GM23248 (cell line): ENCODE measurements at places on chromosomes 11 and 22.

DNA sequence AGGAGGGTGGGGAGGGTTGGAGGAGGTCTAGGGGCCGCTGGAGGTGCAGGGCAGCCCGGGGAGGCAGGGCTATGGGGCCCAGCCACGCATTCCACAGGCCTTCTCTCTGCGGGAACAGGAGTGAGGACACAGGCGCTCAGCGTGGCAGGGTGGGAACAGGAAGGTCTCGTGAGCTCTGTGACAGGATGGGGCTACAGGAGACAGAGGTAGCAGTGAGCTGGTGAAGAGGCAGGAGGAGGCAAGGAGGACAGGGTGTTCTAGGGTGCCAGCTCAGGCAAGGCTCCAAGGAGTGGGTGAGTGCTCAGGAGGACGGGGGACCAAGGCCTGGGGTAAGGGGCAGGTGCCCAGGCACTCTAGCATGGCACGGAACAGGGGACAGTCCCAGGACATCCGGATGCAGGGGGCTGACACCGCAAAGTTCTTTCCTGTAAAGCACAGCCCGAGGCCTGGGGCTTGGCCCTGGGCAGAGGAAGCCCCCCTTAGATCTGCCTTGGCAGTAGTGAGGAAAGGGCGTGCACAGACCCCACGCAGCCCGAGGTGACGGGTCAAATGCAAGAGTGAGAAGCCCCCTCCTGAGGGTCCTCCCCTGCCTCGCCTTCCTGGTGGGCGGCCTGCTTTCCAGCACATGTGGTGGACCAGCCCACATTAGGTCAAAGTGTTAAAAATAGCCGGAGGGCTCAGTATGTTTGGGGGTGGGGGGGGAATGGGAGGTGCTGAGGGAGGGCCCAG, 4.7 kb upstream of the NEAT1 start:
- DNase-seq, result peak; percentile 69

DNA sequence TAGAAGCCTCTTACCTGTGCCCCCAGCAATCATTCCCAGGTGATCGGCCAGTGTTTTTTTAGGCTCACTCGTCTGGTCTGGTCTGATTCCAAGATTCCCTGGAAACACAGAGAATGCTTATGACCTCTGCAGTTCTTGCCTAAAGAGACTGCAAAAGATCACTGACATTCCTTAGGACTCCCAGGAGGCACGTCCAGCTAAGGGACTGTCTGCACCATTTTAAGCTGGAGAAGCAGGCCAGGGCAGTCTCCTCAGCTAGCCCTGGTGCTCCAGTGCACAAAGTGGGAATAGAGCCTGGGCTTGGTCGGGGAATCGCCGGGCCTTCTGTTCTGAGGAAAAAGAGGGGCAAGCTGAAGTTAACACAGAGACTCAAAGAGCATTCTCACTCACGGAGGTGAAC, 4.8 kb downstream of the CYB5R2 start:
- DNase-seq, result no peak

GRCh38 chr11:64876229-64876750, 2.1 kb downstream of the EHD1 start:
- peak; percentile 43 for DNase-seq

DNA sequence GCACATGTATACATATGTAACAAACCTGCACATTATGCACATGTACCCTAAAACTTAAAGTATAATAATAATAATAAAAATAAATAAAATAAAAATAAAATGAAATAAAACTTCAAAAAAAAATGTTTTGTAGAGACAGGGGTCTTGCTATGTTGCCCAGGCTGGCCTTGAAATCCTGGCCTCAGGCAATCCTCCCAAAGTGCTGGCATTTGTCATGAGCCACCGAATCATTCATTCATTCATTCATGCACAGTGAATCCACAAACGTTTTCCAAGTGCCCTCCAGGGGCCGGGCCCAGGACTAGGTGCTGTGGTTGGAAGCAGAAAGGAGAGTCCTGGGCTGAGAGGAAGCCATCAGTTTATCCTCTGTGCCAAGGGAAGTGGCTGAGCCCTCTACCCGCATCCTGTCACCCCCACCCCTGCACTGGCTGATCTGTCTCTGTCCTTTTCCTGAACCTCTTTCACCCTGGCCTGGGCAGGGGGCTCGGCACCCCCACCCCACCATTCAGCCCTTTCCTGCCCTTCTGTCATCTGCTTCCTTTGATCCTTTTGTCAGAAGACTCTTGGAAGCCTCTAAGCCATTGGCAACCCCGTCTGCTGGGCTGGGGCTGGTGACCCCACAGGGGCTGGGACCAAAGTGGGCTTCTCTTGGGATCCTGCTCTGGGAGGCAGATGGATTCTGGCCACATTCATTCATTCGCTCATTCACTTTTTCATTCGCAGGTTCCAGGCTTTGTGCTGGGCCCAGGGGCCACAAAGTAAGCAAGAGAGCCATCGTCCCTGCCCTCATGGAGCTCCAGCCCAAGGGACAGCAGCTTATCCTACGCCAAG, 84.3 kb downstream of the IGLL1 start:
- DNase-seq, result no peak

DNA sequence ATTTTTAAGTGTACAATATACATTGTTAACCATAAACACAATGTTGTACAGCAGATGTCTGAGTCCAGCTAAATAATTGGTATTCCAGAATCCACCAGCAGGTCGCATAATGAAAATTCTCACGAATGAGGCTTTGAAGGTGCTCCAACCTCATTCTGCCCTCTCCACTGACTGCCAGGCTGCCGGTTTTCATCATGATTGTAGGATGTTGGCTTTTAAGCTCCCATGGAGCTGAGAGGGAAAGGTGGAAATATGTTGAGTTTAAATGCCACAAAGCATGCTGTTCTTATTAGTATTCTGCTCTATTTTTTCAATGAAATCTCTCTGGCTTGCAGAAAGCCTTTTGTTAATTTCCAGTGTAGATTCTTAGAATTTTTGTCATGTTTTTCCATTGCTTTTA, 337.2 kb upstream of the DDI1 start:
- peak; percentile 36 for DNase-seq

- DNase-seq, result no peak
Observed at GRCh38 chr22:38853196-38853651, 9.4 kb upstream of the NPTXR start.

GRCh38 chr22:21996175-21996720, 13.7 kb upstream of the TOP3B start:
- no peak for DNase-seq

GRCh38 chr11:83004746-83005556, 66.7 kb downstream of the RAB30 start:
- DNase-seq, result no peak

GRCh38 chr22:37115032-37115431, 5.5 kb upstream of the TMPRSS6 start:
- no peak for DNase-seq

- peak; percentile 36 for DNase-seq
Observed at GRCh38 chr11:76083563-76084451, 122.5 kb downstream of the WNT11 start.

DNA sequence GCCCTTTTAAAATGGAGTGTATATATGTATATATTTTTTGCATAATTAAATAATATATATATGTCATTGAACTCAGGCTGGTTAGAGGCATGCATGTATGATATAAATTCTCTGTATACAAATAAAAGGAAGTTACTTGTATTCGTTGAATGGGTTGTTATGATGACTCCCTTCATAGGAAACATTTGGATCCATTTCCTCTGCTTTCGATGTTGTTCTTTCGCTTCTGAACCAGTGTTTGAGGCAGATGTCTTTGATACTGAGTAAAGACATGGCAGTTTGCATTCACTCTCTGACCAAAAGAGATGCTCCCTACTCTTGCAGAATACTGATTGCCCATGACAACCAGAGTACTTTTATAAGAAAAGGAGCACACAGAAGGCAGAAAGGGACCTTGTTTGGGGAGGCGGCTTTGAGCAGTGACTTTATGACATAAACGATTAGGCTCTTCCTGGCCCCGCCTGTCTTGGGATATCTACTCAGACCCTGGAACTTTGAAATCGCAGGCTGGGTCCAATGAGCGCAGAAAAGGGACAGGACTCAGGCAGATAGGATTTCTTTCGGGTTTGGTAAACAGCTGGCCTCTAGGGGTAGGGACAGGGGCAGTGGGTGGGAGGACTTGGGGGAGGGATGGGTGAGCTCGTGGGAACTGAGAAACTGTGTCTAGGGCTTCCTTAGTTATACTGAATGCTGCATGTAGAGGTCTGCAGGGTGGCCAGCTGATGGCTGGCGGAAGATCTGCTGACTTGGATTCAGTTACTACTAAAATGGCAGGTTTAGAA, 23.2 kb downstream of the TIMP3 start:
- no peak for DNase-seq

DNA sequence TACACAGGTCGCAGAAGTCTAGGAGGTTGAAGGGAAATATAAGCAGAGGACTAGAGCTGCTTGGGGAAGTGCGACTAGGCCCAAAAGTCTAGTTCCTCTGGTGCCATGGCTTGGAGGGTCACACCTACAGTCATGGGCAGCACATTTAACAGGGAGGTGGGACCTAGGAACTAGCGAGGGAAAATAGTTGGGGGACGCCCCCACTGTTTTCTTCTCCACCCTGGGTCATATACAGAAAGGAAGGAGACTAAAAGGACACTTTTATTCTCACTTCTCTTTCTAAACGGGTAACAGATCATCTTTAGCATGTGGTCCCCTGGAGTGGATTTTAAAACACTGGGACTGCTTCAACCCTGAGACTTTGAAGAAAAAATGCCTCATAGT, 16.6 kb downstream of the APIP start:
- DNase-seq, result no peak

DNA sequence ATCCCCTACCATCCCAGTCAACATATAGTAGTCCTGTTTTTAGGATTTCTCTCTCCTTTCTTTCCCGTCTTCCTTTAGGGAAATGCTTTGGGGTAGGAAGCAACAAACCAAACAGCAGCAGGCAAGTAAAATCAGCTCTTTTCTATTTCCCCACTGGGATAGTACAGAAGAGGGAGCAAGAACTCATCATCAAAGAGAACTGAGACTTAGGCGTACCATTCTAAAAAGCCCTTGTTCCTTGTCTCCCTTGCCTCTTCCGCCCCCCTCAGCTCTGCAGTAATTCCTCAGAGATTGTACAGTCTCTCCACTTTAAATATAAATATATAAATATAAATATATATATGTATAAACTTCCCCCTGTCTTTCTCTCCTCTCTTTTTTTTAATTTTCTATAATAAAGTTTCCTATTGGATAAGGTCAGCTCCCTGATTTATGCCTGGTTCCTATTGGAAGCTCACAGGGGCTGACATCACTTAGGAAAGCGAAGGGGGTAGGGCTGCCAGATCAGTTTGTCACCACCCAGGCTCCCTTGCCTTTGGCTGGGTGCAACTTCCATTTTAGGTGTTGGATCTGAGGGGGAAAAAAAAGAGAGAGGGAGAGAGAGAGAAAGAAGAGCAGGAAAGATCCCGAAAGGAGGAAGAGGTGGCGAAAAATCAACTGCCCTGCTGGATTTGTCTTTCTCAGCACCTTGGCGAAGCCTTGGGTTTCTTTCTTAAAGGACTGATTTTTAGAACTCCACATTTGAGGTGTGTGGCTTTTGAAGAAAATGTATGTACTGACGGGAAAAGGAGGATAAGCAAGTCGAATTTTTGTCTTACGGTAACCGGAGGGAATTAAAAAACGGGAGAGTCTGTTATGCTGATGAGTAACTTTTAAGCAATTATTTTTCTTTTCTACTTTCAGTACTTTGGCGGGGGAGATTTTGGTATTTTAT, at the start of gene CTNND1:
Gene CTNND1, plus strand, starts transcription at position 502 of the 934 bp plus-strand sequence. CDS start 29,677 bp downstream, outside the sequence.
- DNase-seq, result peak; percentile 98

- peak; percentile 28 for DNase-seq
Observed at GRCh38 chr22:21936151-21936775, 16.4 kb downstream of the PPM1F start.

GRCh38 chr11:131370090-131370751, at the start of gene NTM:
Gene NTM, plus strand, starts transcription at chr11:131370615.
- DNase-seq, result peak; percentile 17

DNA sequence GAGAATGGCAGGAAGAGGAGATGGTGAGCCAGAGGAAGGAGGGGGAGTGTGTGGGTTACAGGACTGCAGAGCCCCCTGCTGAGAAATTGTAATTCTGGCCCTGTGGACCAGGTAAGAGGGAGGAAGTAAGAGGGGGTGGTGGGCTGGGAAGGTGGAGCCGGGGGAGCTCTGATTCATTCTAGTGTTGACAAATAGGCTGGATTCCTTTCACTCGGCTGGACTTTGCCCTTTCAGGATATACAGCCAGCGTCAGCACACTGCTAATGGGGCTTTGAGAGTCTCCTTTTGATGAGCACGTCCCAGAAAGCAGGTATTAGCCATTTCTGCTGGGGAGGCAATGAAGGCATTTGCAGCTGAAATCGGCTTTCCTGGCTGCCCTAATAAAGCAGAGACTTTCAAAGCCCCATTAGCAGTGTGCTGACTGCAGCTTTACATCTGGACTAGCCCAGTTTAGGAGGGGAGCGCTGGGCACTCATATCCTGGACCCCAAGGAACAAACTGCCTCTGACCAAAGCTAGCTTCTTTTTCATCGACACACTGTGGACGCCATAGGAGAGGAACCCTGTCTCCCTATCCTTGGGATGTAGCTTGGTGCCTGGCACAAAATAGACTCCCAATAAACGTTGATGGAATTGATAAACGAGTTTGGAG, 44.8 kb upstream of the CADM1 start:
- DNase-seq, result no peak

- no peak for DNase-seq
Observed at GRCh38 chr22:47162865-47163264, 400.4 kb downstream of the TBC1D22A start.

DNA sequence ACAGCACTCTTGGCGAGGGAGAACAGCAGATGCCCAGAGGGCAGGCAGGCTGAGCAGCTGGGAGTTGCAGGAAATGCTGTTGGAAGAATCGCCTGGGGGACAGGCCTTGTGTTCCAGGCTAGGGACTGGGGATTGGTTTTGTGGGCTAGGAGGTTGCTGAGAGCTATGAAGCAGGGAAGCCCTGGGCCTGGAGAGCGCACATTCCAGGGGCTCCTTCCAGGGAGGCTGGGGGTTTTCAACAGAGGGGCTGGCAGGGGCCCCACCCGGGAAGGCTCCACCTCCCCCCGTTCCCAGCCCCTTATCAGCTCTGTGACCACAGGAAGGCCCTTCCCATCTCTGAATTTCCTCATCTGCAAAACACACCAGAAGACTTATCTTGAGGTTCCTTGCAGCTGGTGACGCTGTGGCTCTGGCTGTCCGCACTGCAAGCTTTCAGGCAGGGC, 21.7 kb downstream of the WNT11 start:
- no peak for DNase-seq

GRCh38 chr11:76282172-76282571, 75.9 kb upstream of the WNT11 start:
- no peak for DNase-seq
